Mucosa of descending colon (tissue), 3 donors: ENCODE measurements at places on chromosomes 5 and 9. TPM values are rescaled to one million over a fixed set of nuclear protein-coding genes. Genes with fewer than 3 reads are reported as not detected.
A peak's percentile ranks its signal among the peaks of the same experiment; 100 is the strongest.

Gene HBEGF
- 13.1 TPM for total RNA-seq

Gene LRRTM2
- 0.06 TPM for total RNA-seq

Gene F2RL2
- 0.17 TPM for total RNA-seq

Gene ADAMTS19
- total RNA-seq: 1.6 TPM

Gene PCDHA9
- 0.16 TPM for total RNA-seq

Gene RNF224
- total RNA-seq: not detected

Gene DRD1
- not detected for total RNA-seq

Gene BHMT
- total RNA-seq: not detected

Gene BTNL3
- total RNA-seq: 46.5 TPM

Gene GABRA6
- total RNA-seq: not detected

Gene IFNK
- not detected for total RNA-seq

Gene SMU1
- total RNA-seq: 23.6 TPM

Gene SPATA31A6
- not detected for total RNA-seq

Gene DMRT3
- not detected for total RNA-seq

DNA sequence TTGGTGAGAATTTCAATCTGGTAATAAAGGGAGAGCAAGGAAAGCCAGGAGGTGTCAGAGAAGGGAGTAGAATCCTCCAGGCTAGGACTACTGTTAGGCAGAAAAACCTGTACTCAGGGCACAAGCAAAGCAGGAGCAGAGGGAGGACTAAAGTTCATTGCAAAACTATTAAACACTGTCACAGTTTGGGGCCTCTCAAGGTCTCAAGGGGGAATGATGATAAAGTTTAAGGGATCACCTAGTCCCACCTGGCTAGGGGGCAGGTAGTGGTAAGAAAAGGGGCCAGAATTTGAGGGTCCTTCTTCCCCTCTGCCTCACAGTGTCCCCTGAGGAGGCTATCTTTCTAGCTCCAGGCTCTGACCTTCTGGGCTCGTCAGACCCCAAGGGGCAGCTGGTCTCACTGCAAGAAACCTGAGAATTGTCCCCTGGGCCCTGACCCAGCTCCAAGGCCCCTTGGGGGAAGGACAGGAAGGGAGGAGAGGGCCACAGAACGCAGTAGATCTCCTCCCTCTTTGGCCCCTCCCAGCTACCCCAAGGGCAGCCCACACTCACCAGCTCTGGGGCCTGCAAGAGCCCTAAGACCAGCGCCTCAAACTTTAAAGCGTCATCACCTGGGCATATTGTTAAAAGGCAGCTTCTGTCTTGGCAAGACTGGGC is 974 bp downstream of the CCDC69 start:
- peak; percentile 56 for DNase-seq

GRCh38 chr9:8492024-8492423 is 692.4 kb upstream of the DMAC1 start:
- DNase-seq: no peak

DNA sequence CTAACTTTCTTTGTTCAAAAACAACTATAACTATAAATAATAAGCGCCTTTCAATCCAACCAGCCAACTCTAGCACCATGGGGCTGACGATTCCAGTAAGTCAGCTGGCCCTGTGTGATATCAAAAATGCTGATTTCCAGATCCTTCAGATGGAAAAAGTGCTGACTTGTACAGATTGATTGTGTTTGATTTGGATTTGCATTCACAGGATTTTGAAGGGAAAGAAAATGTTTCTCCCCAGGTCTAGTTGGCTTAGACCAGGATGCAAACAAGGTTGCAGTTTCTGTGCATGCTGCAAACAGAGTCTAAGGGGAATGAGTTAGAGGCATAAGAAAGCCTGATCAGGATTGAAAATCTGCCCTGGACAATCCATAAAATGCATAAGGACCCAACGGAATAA is 68.9 kb downstream of the SLC1A3 start:
- no peak for DNase-seq

- DNase-seq: peak; percentile 88
Measured at GRCh38 chr5:172833686-172834414, at the start of gene ERGIC1. Gene ERGIC1 (plus strand): TSS chr5:172834251. CDS start chr5:172834414, 163 bp downstream.

DNA sequence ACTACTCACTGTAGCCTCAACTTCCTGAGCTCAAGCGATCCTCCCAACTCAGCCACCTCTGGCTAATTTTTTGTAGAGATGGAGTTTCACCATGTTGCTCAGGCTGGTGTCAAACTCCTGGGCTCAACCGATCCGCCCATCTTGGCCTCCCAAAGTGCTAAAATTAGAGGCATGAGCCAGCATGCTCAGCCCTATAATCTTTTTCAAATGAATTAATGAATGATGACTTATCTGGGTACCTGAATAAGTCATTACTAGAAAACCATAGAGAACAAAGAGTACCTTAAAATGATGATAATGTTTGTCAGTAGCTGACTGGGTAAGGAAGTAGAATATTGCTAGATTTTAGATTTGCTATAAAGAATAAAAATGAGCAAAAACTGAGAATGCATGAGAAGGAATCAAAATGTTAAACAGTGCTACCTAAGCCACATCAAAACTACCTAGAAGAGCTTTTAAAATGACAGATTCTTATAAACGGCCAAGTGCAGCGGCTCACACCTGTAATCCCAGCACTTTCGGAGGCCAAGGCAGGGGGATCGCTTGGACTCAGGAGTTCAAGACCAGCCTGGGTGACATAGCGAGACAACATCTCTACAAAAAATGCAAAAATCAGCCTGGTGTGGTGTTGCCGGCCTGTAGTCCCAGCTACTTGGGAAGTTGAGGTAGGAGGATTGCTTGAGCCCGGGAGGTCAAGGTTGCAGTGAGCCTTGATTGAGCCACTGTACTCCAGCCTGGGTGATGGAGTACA is 13.6 kb downstream of the FNBP1 start:
- no peak for DNase-seq

GRCh38 chr9:72788966-72789735 is 163.7 kb downstream of the ALDH1A1 start:
- DNase-seq: no peak

- DNase-seq: no peak
Measured at GRCh38 chr5:2525351-2525750, 226.1 kb downstream of the IRX2 start.

GRCh38 chr5:81513473-81513872 is 119.5 kb upstream of the ACOT12 start:
- no peak for DNase-seq

GRCh38 chr9:93346231-93347112 is 105.0 kb upstream of the FAM120A start:
- DNase-seq: no peak

- no peak for DNase-seq
Measured at GRCh38 chr5:42655982-42656650, 100.5 kb upstream of the CCDC152 start.

DNA sequence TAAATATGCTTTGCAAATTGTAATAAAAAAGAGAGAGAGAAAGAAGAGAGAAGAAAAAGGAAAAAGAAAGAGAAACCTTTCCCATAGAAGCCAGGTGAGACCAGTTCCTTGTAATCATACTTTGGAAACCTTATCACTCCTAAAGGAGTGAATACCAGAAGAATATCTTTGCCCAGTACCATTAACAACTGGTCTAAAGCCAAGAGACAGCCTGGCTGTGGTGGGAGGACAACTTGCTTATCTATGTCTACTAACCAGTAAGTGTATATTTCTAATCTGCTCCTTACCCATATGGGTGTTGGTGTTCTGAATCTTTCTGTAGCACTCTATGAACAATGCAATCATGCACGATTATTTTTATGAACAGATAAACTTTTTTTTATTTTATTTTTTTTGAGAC is 10.5 kb upstream of the TXN start:
- no peak for DNase-seq

DNA sequence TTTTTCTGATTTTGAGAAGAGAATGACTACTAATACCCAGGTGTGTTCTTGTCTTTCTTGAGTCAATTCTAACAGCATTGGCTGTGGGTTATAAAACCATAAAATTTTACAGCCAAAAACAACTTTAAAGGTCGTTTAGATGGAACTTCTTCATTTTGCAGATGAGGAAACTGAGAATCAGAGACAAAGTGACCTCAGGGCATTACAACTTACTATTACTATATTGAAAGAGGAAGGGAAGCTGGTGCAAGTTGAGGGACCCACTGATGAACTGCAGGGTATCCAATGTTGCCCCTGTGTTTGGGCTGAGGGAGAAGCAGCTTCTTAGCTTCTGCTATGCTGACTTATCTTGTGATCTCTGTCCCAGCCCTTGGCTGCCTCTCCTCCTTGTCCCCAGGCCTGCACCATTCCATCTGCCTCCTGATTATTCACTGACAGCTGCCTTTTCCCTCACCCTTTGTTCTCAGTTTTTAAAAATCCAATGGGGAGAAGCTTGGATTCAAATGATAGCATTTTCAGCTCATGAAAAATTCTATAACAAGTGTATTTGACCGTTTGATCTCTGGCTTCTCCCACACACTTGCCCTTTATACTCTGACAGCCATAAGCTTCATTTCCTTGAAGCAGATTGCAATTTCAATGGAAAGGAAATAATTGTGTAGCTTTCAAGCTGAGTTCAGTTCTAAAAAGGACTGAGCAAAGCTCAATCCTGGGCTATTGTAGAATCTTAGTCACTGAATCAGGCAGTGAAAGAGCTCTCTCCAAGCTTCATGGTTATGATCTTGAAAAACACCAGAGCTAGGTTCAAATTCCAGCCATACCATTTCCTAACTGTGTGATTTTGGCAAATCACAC is 68.5 kb downstream of the TMC1 start:
- no peak for DNase-seq

DNA sequence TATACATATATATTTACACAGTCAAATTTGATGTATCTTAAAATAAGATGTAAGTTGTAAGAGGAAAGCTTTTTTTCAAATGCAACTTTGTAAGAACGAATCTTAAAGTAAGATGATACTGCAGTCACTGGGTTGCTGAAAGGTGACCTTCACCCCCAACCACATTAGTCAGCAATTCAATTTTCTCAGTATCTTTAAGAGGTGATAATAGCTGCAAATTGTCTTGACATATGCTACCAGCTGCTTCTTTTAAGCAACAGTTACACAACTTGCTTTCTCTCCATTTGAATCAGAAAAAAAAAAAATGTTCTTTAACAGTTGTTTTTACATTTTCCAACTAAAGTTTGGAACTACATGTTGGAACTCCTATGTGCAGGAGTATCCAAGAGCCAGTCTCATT is 246.6 kb upstream of the CCNG1 start:
- DNase-seq: no peak

- DNase-seq: no peak
Measured at GRCh38 chr9:78236551-78236910, 656 bp downstream of the CEP78 start.

DNA sequence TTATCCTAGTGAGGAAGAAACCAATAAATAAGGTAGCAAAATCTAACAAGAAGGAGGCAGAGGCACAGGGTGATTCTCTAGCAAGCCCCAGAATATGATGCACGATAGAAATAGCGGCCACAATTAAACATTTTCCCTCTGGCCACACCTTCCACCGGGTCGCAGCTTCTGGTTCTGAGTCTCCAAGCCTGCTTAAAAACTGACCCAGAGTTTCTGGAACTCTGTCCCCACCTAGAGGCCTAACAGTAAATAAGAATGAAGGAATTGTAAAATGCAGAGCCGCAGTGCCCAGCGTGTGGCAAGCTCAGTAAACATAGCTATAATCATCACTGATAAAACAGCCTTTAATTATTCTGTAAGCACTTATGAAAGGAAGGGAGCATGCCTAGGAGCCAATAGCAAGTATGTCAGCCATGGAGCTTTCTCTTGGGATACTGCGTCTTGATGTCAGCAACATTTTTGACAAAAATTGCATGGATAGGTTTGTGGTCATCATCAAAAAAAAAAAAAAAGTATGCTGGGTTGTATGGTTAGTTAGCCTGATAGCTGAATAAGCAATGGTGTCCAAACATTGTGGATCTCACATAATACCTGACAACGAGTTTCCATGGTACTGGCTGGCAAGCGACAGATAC is 465.5 kb downstream of the DNAH5 start:
- DNase-seq: peak; percentile 3

- no peak for DNase-seq
Measured at GRCh38 chr9:123527981-123528380, 172.0 kb downstream of the CRB2 start.

DNA sequence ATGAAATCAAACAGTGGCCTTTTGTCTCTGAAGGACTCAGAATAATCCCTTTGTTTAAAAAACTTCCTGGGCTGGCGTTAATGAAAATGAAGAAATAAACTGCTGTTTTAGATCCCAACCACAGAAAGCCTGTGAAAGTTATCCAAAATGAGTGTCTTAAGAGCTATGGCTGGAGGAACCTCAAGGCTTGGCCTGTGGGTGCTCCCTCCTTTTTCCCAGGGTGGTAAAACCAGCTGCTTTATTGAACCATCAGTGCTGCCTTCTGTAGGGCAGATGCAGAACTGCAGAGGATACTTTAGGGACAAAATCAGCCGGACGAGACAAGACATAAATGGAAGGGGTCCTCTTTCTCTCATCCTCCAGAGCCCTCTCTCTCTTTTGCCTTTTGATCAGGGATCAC is 100.9 kb downstream of the SMARCA2 start:
- no peak for DNase-seq

- no peak for DNase-seq
Measured at GRCh38 chr9:135565141-135565628, 3.6 kb downstream of the PAEP start.

DNA sequence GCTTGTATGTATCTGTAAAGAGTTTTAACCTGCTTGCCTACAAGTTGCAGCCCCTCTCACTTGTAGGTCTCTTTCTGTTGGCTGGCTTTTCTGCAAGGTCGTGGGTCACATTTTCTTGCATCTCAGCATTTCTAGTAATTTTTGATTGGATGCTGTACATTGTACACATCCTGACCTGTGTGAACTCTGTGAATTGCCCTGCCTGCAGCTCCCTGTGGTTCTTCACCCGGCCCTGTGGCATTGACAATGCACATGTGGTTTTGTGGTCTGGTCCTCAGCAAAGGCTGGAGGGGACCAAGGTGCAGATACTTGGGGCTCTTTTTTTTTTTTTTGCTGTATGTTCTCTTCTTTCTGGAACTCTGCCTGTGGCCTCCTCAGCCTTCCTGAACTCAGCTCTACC is 53.6 kb downstream of the WNK2 start:
- DNase-seq: no peak

DNA sequence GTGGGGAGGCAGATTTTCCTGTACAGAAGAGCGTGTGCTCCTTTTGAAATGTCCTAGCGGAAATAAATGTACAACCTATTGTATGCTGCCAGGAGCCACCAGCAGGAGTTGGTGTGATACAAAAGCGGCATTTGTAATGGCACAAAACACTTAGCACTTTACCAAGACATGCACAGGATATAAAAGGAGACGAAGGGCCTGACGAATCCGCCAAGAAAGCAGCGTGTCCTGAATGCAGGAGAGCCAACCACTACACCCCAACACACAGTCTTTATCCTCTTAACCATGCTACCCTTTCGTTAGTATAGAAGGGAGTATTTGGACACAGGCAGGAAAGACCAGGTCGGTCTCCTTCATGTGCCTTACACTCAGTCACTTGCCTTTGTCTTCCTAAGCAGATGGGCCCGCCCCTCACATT is 218.1 kb downstream of the TRIM32 start:
- no peak for DNase-seq

GRCh38 chr5:606526-607399 is 5.4 kb upstream of the CEP72 start:
- DNase-seq: peak; percentile 37

- DNase-seq: no peak
Measured at GRCh38 chr9:7405924-7406604, 393.5 kb downstream of the DMAC1 start.
